ENCODE measurements at places on chromosomes 1 and 21.

GRCh38 chr1:101410048-101410878 is 173.4 kb downstream of the S1PR1 start:
- no peak for DNase-seq

DNA sequence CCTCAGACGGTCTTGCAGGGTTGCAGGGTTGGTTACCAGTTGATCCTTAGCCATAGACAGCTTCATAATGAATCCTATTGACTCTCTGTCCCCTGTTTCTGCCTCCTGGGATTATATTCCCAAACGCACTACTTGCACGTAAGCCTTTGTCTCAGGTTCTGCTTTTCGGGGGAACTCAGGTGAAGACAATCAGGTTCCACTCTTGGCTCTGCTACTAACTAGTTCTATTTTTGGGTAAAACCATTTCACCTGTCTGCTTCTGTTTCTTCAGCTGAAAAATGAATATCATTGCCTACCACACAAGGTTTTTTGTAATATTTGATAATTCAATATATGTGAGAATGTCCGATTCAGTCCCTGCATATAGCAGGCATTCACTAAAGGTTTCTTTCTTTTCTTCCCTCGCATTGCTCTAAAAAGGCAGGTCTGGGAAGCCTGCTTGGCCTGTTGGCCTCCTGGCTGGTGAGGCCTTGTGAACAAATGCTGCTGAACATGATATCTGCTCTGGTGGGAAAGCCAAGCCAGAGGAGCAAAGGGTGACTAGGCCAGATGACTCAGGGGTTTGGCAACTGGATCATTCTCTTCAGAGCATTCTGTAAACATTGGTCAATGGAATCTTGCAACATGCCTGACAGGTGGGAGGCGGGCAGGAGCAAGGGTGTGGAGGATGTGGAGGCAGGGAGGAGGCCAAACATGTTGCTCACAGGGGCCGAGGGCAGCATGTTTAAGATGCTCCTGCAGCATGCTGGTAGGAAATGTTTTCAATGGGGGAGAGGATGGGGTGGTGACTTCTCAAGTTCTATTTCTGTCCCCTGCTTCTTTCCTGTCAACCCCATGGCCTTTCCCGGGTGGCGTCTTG is 23.8 kb downstream of the IER5 start:
- no peak for DNase-seq

- DNase-seq: no peak
These were observed 8.9 kb upstream of the CTSE start for GRCh38 chr1:206032380-206033140.

- no peak for DNase-seq
These were observed 119.1 kb downstream of the PTPRU start for GRCh38 chr1:29355375-29355774.

GRCh38 chr21:41418393-41418792 is 7.6 kb upstream of the MX1 start:
- no peak for DNase-seq

GRCh38 chr1:12434174-12434573 is 183.8 kb downstream of the DHRS3 start:
- DNase-seq: peak; percentile 80

GRCh38 chr1:119739150-119739549 is 27.4 kb downstream of the PHGDH start:
- DNase-seq: no peak

DNA sequence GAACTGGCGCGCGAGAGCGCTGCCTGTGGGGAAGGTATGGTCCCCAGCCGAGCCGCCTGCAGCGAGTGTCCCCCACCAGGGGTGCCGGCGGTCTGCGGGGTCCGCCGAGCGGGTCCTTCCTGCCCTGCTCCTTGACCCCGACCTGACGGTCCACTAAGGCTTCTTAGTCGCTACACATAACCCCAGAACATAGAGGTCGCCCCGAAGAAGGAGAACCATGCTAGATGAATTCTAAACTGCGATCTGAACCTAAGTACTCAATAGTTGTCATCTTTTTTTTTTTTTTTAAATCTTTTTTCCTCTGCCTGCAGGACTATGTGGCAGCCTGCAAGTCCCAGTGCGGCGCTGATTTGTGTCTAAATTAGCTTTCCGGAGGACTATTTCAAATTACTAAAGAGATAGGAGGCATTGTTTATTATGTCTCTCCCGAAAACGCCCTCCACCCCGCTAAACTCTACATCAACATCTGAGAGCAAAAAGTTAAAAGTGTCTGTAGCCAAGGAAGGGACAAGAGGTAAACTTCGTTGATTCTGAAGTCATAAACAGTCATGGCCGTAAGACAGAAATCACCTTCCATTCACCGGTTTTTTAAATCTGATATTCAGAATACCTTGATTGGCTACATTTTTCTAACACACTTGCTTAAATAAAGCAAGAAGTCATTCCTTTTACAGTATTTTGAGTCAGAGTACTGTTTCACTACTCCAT is 476 bp downstream of the AXDND1 start:
- DNase-seq: peak; percentile 18

Measured in activated CD4-positive, alpha-beta T cell treated with anti-CD3 and anti-CD28 coated beads, Interleukin-2, amount 10 ng/mL, durations not matched to agents 7 days and 5 days (primary cell).